ENCODE measurements at places on chromosomes 4 and X.

- no peaks in the 10 kb centered on the region for H3K36me3 ChIP-seq
- no peak for DNase-seq
- H3K4me1 ChIP-seq: no peaks in the 10 kb centered on the region
- H3K27me3 ChIP-seq: no peaks in the 10 kb centered on the region
- H3K4me3 ChIP-seq: no peak overlapping the region
Observed at GRCh38 chr4:78068481-78068880, 11.4 kb downstream of the FRAS1 start.

DNA sequence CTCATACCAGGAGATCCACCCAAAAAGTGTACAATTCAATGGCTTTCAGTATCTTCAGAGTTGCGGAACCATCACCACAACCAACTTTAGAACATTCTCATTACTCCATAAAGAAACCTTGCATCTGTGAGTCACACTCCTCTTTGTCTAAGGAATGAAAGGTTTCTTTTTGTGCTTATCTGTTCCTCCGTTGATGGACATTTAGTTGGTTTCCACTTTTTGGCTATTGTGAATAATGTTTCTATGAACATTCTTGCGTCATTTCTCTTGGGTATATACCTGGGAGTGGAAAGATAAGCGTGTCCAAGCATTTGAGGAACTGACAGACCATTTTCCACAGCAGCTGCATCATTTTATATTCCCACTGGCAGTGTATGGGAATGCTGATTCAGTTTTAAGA lies 10.6 kb downstream of the FAM184B start:
- no peak overlapping the region for H3K4me3 ChIP-seq
- DNase-seq: no peak
- no peaks in the 10 kb centered on the region for H3K36me3 ChIP-seq

- no peak overlapping the region for H3K27ac ChIP-seq
- no peaks in the 10 kb centered on the region for H3K4me1 ChIP-seq
- no peak overlapping the region for H3K4me3 ChIP-seq
- 0 out of 2 replicates have a peak, but pooled peaks cover 3% of the 10 kb centered on the region for H3K36me3 ChIP-seq
- H3K27me3 ChIP-seq: no peaks in the 10 kb centered on the region
Observed at GRCh38 chr4:168383510-168383909, 65.0 kb upstream of the DDX60 start.

DNA sequence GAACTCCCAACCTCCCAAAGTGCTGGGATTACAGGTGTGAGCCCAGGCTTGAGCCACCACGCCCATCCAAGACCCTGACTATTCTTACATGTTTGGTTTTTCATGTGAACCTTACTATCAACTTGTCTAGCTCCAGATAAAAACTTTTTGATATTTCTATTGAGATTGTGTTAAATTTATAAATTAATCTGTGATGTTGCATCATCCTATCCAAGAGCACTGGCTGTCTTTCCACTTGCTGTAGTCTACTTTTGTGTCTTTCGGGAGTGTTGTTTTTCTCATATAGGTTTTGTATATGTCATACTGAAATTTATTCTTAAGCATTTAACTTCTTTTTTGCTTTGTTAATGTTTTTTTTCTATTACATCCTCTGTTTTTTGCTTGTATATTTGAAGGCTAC lies 34.6 kb downstream of the BRCC3 start:
- H3K4me1 ChIP-seq: no peaks in the 10 kb centered on the region
- H3K27ac ChIP-seq: no peak overlapping the region
- H3K27me3 ChIP-seq: no peaks in the 10 kb centered on the region
- no peak for DNase-seq
- no peak overlapping the region for H3K4me3 ChIP-seq

DNA sequence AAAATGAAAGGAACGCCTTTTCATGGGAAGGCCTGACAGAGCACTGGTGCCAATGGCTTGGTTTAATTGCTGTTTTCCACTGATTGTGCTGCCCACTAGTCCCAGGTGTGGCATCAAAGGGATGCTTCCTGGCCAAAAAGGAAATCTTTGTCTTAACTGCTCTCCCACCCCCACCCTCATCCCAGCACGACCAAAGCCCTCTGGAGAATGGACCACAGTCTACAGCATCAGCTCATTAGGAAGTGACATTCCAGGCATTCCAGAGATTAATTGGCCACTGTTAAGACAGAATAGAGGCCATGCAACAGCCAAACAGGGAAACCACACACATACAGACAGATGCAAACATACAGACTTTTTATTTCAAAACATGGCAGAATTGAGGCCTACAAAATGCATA lies 143.2 kb downstream of the LHFPL1 start:
- no peak overlapping the region for H3K4me3 ChIP-seq
- DNase-seq: no peak
- H3K27ac ChIP-seq: no peak overlapping the region
- no peaks in the 10 kb centered on the region for H3K36me3 ChIP-seq

GRCh38 chr4:153297116-153297515 lies 47.4 kb upstream of the MND1 start:
- DNase-seq: no peak
- no peaks in the 10 kb centered on the region for H3K27me3 ChIP-seq
- H3K4me3 ChIP-seq: no peak overlapping the region
- H3K27ac ChIP-seq: no peak overlapping the region
- H3K36me3 ChIP-seq: no peaks in the 10 kb centered on the region
- H3K4me1 ChIP-seq: 0 out of 2 replicates have a peak, but pooled peaks cover 3% of the 10 kb centered on the region

DNA sequence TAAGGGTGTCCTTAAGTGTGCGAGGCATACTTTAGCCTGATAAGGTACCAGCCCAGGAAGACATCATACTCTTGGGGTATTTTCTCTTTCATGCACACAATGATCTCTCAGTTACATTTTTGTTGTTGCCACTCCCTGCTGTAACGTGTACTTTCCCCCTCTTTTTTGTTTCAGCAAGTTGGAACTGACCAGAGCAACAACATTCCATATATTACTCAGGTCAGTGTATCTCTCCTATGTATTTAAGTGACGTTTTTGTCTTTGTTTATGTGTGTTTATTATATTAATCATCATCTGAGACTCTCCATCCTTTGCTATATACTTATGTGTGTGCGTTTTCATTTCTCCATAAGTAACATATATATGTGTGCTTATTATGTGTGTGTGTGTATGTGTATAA lies 71.3 kb upstream of the VBP1 start:
- no peaks in the 10 kb centered on the region for H3K36me3 ChIP-seq
- H3K27me3 ChIP-seq: no peaks in the 10 kb centered on the region
- H3K4me3 ChIP-seq: no peak overlapping the region
- H3K27ac ChIP-seq: no peak overlapping the region

DNA sequence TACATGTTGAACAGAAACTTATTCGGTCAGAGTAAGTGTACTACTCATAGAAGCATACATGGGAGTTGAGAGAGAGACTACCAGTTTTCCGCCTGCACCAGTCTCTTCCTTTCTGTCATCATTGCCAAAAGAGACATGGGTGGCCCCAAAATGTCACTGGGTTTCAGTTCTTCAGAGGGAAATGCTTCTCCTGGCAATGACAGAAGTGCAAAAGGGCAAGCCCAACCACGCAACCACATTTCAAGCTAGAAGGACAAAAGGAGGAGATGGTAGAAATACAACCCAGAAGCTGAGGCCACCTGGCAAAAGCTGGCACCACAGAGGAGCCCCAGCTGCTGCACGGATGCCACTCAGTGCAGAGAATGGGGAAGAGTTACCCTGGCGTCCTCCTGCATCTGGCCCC lies 320.1 kb downstream of the BCOR start:
- no peaks in the 10 kb centered on the region for H3K27me3 ChIP-seq
- no peak for DNase-seq
- no peaks in the 10 kb centered on the region for H3K36me3 ChIP-seq
- no peak overlapping the region for H3K4me3 ChIP-seq

GRCh38 chr4:6198278-6198677 lies 2.1 kb downstream of the JAKMIP1 start:
- H3K4me1 ChIP-seq: no peaks in the 10 kb centered on the region
- H3K36me3 ChIP-seq: no peaks in the 10 kb centered on the region
- no peak overlapping the region for H3K4me3 ChIP-seq
